ENCODE measurements at places on chromosomes 4 and X. TPM values are rescaled to one million over a fixed set of nuclear protein-coding genes. Genes with fewer than 3 reads are reported as not detected.

POF1B gene
- 0.43 TPM for total RNA-seq

PRR32 gene
- not detected for total RNA-seq

PCDH19 gene
- 1.1 TPM for total RNA-seq

DGAT2L6 gene
- total RNA-seq = not detected

CCDC160 gene
- not detected for total RNA-seq

P2RY10 gene
- not detected for total RNA-seq

GCNA gene
- 1.9 TPM for total RNA-seq

VEGFC gene
- 24.6 TPM for total RNA-seq

RS1 gene
- not detected for total RNA-seq

BCAP31 gene
- 249 TPM for total RNA-seq

KIF4A gene
- 31.4 TPM for total RNA-seq

BANK1 gene
- total RNA-seq = not detected

GYPE gene
- total RNA-seq = 0.93 TPM

MED12 gene
- 33.2 TPM for total RNA-seq

F9 gene
- not detected for total RNA-seq

NLGN3 gene
- 0.13 TPM for total RNA-seq

SLC25A14 gene
- total RNA-seq = 16.4 TPM

MAP3K15 gene
- total RNA-seq = 0.13 TPM

PABPC4L gene
- 0.65 TPM for total RNA-seq

LANCL3 gene
- 0.93 TPM for total RNA-seq

MTNR1A gene
- total RNA-seq = not detected

NPY2R gene
- total RNA-seq = not detected

RAB9B gene
- total RNA-seq = 0.40 TPM

STEEP1 gene
- total RNA-seq = 39.2 TPM

IQCM gene
- total RNA-seq = not detected

MAGEA2 gene
- total RNA-seq = not detected

GNRHR gene
- total RNA-seq = not detected

SPIN2A gene
- total RNA-seq = 0.14 TPM

CHST7 gene
- total RNA-seq = 20.1 TPM

MMRN1 gene
- 1,074 TPM for total RNA-seq

FAM47A gene
- not detected for total RNA-seq

ASB12 gene
- total RNA-seq = 0.14 TPM

PDLIM3 gene
- total RNA-seq = 34.6 TPM

VSIG1 gene
- total RNA-seq = 2.4 TPM

AMBN gene
- not detected for total RNA-seq

TEX13B gene
- total RNA-seq = not detected

FSTL5 gene
- 0.07 TPM for total RNA-seq

CXCL9 gene
- total RNA-seq = not detected

TDO2 gene
- total RNA-seq = not detected

NIPAL1 gene
- 0.80 TPM for total RNA-seq

NSG1 gene
- 30.6 TPM for total RNA-seq

ARAP2 gene
- 2.1 TPM for total RNA-seq

CENPVL1 gene
- total RNA-seq = not detected

LRCH2 gene
- 9.2 TPM for total RNA-seq

GPR78 gene
- not detected for total RNA-seq

DCAF8L2 gene
- 0.07 TPM for total RNA-seq

CEP135 gene
- 24.3 TPM for total RNA-seq

TLL1 gene
- total RNA-seq = 15.2 TPM

DCX gene
- total RNA-seq = not detected

HDX gene
- 12.1 TPM for total RNA-seq
